Muscle of leg (tissue), 16 donors: ENCODE measurements at places on chromosomes 7 and 10. TPM values are rescaled to one million over a fixed set of nuclear protein-coding genes. Genes with fewer than 3 reads are reported as not detected.
A peak's percentile ranks its signal among the peaks of the same experiment; 100 is the strongest.

ADAMTS14 gene
- 12.5 TPM for total RNA-seq

PALD1 gene
- total RNA-seq: 15.9 TPM

IGF2BP3 gene
- 26.8 TPM for total RNA-seq

RTKN2 gene
- 2.4 TPM for total RNA-seq

CHN2 gene
- total RNA-seq: 10.2 TPM

KLHDC10 gene
- 45.1 TPM for total RNA-seq

TLX1 gene
- total RNA-seq: not detected

CLEC2L gene
- 1.3 TPM for total RNA-seq

EEF1AKMT2 gene
- 29.6 TPM for total RNA-seq

CDH23 gene
- 4.2 TPM for total RNA-seq

SRRM3 gene
- total RNA-seq: 0.31 TPM

ARMH3 gene
- total RNA-seq: 7.1 TPM

TMEM270 gene
- total RNA-seq: not detected

COPS6 gene
- total RNA-seq: 42.3 TPM

- no peak overlapping the region for H3K4me3 ChIP-seq
- no peak for DNase-seq
- no peaks in the 10 kb centered on the region for H3K27me3 ChIP-seq
- no peaks in the 10 kb centered on the region for H3K4me1 ChIP-seq
Measured at GRCh38 chr7:142863891-142864685, 9.2 kb downstream of the EPHB6 start.

GRCh38 chr10:98378722-98379121 is 36.3 kb downstream of the PYROXD2 start:
- H3K4me1 ChIP-seq: no peaks in the 10 kb centered on the region
- no peaks in the 10 kb centered on the region for H3K27me3 ChIP-seq
- DNase-seq: no peak
- no peak overlapping the region for H3K27ac ChIP-seq

- no peaks in the 10 kb centered on the region for H3K36me3 ChIP-seq
- no peaks in the 10 kb centered on the region for H3K4me1 ChIP-seq
- no peak for DNase-seq
- no peaks in the 10 kb centered on the region for H3K27me3 ChIP-seq
Measured at GRCh38 chr10:62996516-62996915, 136.6 kb upstream of the NRBF2 start.

DNA sequence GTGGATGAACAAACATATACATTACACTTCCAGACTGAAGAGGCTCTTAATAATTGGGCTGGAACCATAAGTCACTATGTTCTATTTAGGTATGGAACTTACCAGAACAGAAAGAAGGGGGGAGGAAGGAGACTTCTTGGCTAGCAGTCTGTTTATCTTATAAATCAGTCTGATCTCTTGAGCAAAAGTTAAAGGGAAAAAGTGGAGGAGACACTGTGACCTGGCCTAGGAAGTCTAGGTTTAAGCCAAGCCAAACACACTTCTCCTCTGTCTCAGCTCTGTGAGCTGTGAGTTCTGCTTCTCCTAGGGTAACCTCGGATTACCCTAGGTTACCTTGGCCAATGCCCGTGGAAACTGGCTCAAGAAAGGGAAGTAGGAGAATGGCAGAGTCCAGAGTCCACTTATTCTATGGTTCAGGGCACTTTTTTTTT is 95.2 kb downstream of the PFKFB3 start:
- H3K27me3 ChIP-seq: no peaks in the 10 kb centered on the region
- peak; percentile 23 for DNase-seq
- H3K4me1 ChIP-seq: peaks cover 12% of the 10 kb centered on the region
- H3K4me3 ChIP-seq: no peak overlapping the region

- H3K4me3 ChIP-seq: no peak overlapping the region
- peaks cover 38% of the 10 kb centered on the region for H3K27me3 ChIP-seq
- H3K36me3 ChIP-seq: no peaks in the 10 kb centered on the region
- no peak overlapping the region for H3K27ac ChIP-seq
- peaks cover 5% of the 10 kb centered on the region for H3K4me1 ChIP-seq
- DNase-seq: no peak
Measured at GRCh38 chr10:100864036-100864885, 48.5 kb upstream of the SLF2 start.

DNA sequence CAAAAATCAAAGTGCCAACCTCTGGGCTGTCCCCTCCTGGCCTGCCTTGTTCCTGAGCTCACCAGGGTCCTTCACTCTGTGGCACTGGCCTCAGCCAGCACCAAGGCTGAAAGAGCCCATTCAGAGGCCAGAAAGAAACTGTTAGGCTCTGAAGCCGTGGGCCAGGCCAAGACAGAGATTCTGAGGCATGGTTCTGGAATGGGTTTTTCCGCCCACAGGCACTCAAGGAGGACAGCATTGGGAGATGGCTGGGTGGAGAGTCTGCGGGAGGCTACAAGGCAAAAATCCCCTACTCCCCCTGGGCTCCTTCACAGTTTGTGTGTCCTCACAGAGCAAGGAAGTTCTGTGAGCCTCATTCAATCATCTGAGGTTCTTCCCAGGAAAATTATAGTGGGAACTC is 31.7 kb downstream of the GRIFIN start:
- DNase-seq: peak; percentile 58
- no peak overlapping the region for H3K27ac ChIP-seq
- peaks cover 11% of the 10 kb centered on the region for H3K4me1 ChIP-seq
- no peak overlapping the region for H3K4me3 ChIP-seq
- no peaks in the 10 kb centered on the region for H3K36me3 ChIP-seq

GRCh38 chr10:409408-410040 is 274.3 kb downstream of the ZMYND11 start:
- H3K4me3 ChIP-seq: no peak overlapping the region
- H3K27ac ChIP-seq: no peak overlapping the region
- H3K36me3 ChIP-seq: peaks cover 47% of the 10 kb centered on the region
- H3K27me3 ChIP-seq: no peaks in the 10 kb centered on the region
- DNase-seq: no peak
- H3K4me1 ChIP-seq: peaks cover 24% of the 10 kb centered on the region

DNA sequence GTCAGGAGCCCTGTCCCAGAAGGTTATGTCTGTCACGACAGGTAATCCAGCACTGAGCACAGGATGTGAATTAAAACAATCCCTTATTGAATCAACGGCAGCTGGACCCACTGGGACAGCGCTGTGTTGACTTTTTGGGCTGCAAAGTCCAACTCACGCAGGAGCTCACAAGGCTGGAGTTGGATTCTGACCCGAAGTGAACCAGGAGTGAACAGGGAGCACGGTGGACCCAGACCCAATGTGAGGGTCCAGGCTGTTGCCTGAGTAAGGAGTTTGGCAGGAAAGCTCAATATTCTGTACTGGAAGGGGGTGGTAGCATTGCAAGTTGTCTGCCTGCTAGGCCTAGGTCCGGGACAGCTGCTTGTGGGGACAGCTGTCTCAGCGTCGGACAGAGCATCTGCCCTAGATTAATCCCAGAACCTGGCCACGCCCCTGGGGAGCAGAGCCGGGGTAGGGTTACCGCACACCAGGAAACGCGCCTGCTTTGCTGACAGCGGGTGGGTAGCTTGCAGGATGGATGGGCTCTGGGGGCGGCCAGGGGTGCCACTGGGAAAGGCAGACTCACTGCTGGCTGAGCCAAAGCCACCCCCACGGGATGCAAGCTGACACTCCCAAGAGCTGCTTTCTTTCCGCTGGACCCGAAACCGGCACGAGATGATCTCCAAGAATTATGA is 24.0 kb downstream of the COL26A1 start:
- DNase-seq: peak; percentile 91
- peaks cover 21% of the 10 kb centered on the region for H3K4me1 ChIP-seq
- H3K36me3 ChIP-seq: no peaks in the 10 kb centered on the region
- H3K27ac ChIP-seq: peak overlapping the region; percentile 70

GRCh38 chr10:112988839-112989406 is 38.9 kb downstream of the TCF7L2 start:
- no peaks in the 10 kb centered on the region for H3K27me3 ChIP-seq
- no peak overlapping the region for H3K4me3 ChIP-seq
- H3K27ac ChIP-seq: no peak overlapping the region
- no peak for DNase-seq

- DNase-seq: no peak
- H3K4me1 ChIP-seq: peaks cover 43% of the 10 kb centered on the region
- no peaks in the 10 kb centered on the region for H3K36me3 ChIP-seq
- no peak overlapping the region for H3K4me3 ChIP-seq
- no peak overlapping the region for H3K27ac ChIP-seq
- no peaks in the 10 kb centered on the region for H3K27me3 ChIP-seq
Measured at GRCh38 chr10:49280001-49280408, 19.0 kb upstream of the C10orf71 start.

GRCh38 chr10:63917363-63917762 is 396.2 kb downstream of the REEP3 start:
- H3K27ac ChIP-seq: no peak overlapping the region
- H3K4me1 ChIP-seq: no peaks in the 10 kb centered on the region
- DNase-seq: no peak
- H3K27me3 ChIP-seq: no peaks in the 10 kb centered on the region
- no peaks in the 10 kb centered on the region for H3K36me3 ChIP-seq

- H3K4me1 ChIP-seq: peaks cover 13% of the 10 kb centered on the region
- no peaks in the 10 kb centered on the region for H3K36me3 ChIP-seq
- peaks cover 20% of the 10 kb centered on the region for H3K27me3 ChIP-seq
- DNase-seq: peak; percentile 46
Measured at GRCh38 chr10:69742928-69743602, 58.6 kb upstream of the COL13A1 start.

DNA sequence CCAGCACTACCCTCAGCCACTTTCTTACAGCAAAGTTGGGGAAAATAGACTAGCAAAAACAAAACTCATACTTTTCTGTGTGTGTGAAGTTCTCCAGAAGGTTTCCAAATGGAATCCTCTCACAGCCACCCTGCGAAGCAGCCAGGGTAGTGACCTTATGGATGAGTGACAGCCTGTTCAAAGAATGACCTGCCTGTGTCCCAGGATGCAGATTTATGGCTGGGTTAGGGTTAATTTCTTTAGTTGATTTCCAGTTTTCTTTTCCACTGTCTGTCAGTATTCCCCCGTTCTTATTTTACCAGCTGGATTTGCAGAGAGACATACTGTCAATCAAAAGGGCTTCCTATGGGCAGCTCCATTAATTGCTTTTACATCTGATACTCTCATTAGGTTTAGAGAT is 2.4 kb upstream of the SEMA4G start:
- H3K4me3 ChIP-seq: no peak overlapping the region
- DNase-seq: no peak
- H3K27ac ChIP-seq: no peak overlapping the region
- H3K36me3 ChIP-seq: peaks cover 33% of the 10 kb centered on the region
- peaks cover 4% of the 10 kb centered on the region for H3K27me3 ChIP-seq

DNA sequence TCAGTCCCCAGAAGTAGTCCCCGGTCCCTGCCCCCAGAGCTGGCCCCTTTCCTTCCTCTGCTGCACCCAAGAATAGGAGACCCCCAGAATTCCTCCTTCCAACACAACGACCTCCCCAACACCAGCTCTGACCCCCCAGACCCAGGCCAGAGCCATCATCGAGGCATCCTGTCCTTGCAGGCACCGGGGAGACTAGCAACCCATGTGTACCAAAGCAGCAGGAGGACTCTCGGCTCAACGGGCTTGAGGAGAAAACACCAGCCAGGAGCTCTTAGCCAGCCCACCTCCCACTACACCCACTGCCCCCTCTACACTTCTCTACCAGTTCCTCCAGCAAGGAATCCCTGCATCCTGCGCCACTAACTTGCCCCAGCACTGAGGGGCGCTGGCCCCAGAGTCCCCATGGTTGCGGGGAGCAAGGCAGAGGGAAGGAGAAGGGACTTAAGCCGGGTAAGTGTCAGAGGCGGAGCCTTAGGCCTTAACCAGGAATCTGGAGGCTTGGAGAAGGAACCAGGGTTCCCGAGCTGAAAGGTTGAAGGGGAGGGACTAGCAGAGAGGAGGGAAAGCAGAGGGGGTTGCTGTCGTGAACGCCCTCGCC is 3.9 kb downstream of the GRID1 start:
- H3K27ac ChIP-seq: no peak overlapping the region
- no peak for DNase-seq
- H3K4me1 ChIP-seq: peaks cover 22% of the 10 kb centered on the region
- no peaks in the 10 kb centered on the region for H3K36me3 ChIP-seq

GRCh38 chr10:30831426-30831825 is 200.2 kb downstream of the ZNF438 start:
- no peak overlapping the region for H3K4me3 ChIP-seq
- H3K4me1 ChIP-seq: peaks cover 44% of the 10 kb centered on the region
- H3K27ac ChIP-seq: peak overlapping the region; percentile 35
- no peaks in the 10 kb centered on the region for H3K27me3 ChIP-seq

DNA sequence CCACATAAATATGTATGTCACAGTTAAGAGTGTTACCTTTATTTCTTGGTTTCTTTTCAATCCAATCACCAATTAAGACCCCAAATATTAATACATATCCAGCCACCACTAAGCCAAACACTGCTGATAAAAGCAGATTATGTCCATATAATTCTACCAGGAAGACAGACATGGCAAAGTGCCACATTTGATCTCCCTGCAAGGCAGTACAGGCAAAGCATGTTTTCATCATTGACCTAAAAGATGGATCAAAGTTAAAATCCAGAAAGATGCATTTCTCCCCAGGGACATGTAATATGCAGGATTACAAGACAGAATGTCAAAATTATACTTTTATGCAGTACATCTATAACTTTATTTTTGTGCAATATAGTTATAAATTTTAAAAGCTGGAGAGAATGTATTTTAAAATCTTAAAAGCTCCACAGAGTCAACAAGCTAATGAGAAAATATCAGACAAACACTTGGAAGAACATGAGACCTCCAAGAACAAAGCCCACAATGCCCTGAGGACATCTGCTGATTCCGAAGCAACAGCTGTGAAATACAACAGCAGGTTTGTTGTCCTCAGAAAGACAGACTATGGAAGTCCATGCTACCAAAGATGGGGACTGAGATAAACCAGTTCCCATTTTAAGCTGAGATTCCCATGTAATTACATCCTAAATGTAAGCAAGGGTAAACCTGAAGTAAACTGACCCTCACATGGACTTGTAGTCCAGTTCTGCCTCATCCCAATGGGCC is 54.5 kb upstream of the TOMM7 start:
- H3K4me1 ChIP-seq: no peaks in the 10 kb centered on the region
- no peak overlapping the region for H3K4me3 ChIP-seq
- H3K27ac ChIP-seq: no peak overlapping the region
- H3K27me3 ChIP-seq: no peaks in the 10 kb centered on the region

GRCh38 chr7:72919256-72919775 is 5.6 kb upstream of the POM121 start:
- peaks cover 12% of the 10 kb centered on the region for H3K36me3 ChIP-seq
- H3K4me1 ChIP-seq: peaks cover 4% of the 10 kb centered on the region
- no peak overlapping the region for H3K27ac ChIP-seq
- no peaks in the 10 kb centered on the region for H3K27me3 ChIP-seq
- no peak overlapping the region for H3K4me3 ChIP-seq

GRCh38 chr7:79453558-79454360 is at the start of gene MAGI2:
Gene MAGI2, minus strand, starts transcription at chr7:79453667. Its CDS starts 347 bp downstream, at chr7:79453320.
- H3K36me3 ChIP-seq: peaks cover 2% of the 10 kb centered on the region
- peak; percentile 94 for DNase-seq
- no peaks in the 10 kb centered on the region for H3K27me3 ChIP-seq
- H3K4me1 ChIP-seq: peaks cover 16% of the 10 kb centered on the region
- peak within 1 kb of the TSS; percentile 60 for H3K4me3 ChIP-seq
